Body of pancreas (tissue), 4 donors: ENCODE measurements at places on chromosomes 5 and 9. TPM values are rescaled to one million over a fixed set of nuclear protein-coding genes. Genes with fewer than 3 reads are reported as not detected.

- H3K4me3 ChIP-seq: no peak overlapping the region
- H3K36me3 ChIP-seq: no peaks in the 10 kb centered on the region
- no peaks in the 10 kb centered on the region for H3K4me1 ChIP-seq
These were observed 5.7 kb downstream of the CAMK2A start for GRCh38 chr5:150283904-150284303.

GRCh38 chr5:121246971-121247370 is 604.7 kb upstream of the FTMT start:
- H3K4me3 ChIP-seq: no peak overlapping the region
- no peaks in the 10 kb centered on the region for H3K27me3 ChIP-seq
- DNase-seq: no peak
- H3K27ac ChIP-seq: no peak overlapping the region
- peaks cover 4% of the 10 kb centered on the region for H3K4me1 ChIP-seq

DNA sequence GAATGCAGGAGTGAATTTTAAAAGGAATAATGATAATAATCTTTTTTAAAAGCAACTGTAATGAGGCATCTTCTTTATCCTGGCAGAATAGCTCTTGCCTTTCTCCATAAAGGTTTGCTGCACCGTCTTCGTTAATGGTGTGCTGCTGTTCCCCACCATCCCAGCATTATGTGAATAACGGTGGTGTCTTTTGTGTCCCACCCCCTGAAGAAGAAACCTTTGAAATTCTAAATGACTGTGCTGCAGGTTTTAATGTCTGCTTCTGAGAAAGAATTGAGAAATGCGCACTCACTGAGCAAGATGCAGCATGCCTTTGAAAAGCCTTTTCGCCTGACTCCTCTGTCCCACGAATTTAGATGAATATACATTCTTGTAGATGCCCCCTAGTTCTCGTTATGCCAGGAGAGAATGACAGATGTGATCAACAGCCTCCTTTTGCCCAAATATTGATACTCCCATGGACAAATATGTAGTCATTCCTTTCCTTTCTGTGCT is 246.1 kb upstream of the ZNF462 start:
- no peak for DNase-seq
- no peaks in the 10 kb centered on the region for H3K27me3 ChIP-seq
- no peaks in the 10 kb centered on the region for H3K4me1 ChIP-seq
- no peaks in the 10 kb centered on the region for H3K36me3 ChIP-seq

DNA sequence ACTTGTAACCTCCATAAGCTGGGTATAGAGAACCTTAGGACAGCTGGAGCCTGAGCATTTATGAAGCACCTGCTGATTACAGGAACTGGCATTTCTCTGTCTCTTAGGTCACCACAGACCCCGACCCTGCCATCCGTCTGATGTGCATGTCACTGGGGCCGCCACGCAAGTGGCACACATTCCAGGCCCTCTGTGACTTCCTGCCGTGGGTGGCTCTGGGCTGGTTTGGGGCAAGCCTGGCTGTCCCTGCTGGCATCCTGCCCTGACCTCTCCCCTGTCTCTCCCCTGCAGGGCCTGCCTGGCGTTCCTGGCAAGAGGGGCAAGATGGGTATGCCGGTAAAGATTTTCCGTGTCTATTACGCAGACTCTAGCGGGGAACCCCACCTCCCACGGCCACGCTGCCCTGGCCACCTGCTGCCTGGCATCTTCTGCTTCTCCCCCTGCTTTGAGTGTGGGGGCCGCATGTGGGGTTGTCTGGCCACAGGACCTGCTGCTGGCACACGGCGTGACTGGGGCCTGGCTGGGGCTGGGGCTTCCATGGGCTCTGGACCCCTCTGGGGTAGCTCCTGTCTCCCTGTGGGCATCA is 55.4 kb downstream of the COL27A1 start:
- H3K27ac ChIP-seq: no peak overlapping the region
- H3K27me3 ChIP-seq: no peaks in the 10 kb centered on the region
- peaks cover 1% of the 10 kb centered on the region for H3K36me3 ChIP-seq

DNA sequence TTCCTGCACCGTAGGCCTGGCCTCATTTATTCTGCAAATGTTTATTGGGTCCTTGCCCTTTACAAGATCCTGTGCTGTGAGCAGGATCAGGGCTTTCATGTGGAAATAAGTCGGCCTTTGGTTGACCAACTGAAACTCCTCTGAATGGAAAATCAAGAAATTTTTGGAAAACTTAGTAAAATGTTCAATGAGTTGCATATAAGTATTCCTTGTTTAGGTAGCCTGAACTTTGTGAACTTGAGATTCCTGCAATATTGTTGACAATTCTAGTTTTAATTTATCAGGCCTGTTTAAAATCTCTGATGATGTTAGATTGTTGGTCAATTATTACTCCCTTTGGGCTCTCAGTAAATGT is 1.1 kb downstream of the MAML1 start:
- peaks cover 56% of the 10 kb centered on the region for H3K4me1 ChIP-seq
- peaks cover 11% of the 10 kb centered on the region for H3K36me3 ChIP-seq
- H3K27ac ChIP-seq: peak overlapping the region; percentile 89
- no peak for DNase-seq

- DNase-seq: no peak
- no peak overlapping the region for H3K27ac ChIP-seq
- H3K27me3 ChIP-seq: no peaks in the 10 kb centered on the region
- H3K4me3 ChIP-seq: no peak overlapping the region
- H3K4me1 ChIP-seq: no peaks in the 10 kb centered on the region
- H3K36me3 ChIP-seq: no peaks in the 10 kb centered on the region
These were observed 240.4 kb upstream of the ST8SIA4 start for GRCh38 chr5:101143526-101143925.

- H3K27me3 ChIP-seq: no peaks in the 10 kb centered on the region
- no peak overlapping the region for H3K4me3 ChIP-seq
- H3K27ac ChIP-seq: no peak overlapping the region
- DNase-seq: no peak
- H3K36me3 ChIP-seq: peaks cover 3% of the 10 kb centered on the region
These were observed 51.2 kb downstream of the RALGPS1 start for GRCh38 chr9:126965541-126966428.

DNA sequence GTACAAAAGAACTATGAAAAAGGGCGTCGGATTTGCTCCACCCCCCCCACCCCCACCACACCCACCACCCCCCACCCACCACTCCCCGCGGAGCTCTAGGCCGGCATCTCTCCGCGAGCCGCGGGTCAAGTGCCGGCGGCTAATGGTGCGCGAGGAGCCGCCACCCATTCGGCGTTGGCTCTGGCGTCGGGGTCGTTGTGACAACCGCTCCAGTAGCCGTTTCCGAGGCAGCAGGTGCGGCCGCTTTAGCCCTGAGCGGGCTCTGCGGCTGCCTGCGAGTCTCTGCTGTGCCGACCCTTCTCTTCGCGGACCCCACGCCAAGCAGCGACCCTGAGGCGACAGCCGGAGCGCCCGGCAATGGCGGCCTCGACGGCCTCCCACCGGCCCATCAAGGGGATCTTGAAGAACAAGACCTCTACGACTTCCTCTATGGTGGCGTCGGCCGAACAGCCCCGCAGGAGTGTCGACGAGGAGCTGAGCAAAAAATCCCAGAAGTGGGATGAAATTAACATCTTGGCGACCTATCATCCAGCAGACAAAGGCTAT is at the start of gene PPP1R2B:
TSS of gene PPP1R2B (plus strand) at position 90 of the 546 bp plus-strand sequence. CDS start at position 358, 268 bp downstream.
- no peak within 1 kb of the TSS for H3K4me3 ChIP-seq
- H3K4me1 ChIP-seq: no peaks in the 10 kb centered on the region
- H3K27ac ChIP-seq: no peak within 1 kb of the TSS
- H3K27me3 ChIP-seq: no peaks in the 10 kb centered on the region
- H3K36me3 ChIP-seq: no peaks in the 10 kb centered on the region
- no peak for DNase-seq

Gene NAIP
- 27.0 TPM for total RNA-seq

Gene VCAN
- 33.7 TPM for total RNA-seq

Gene BTNL9
- total RNA-seq: 41.5 TPM
